ENCODE measurements at places on chromosomes 2 and 18.

- no peak for DNase-seq
Measured at GRCh38 chr2:62631160-62632085, 74.1 kb upstream of the EHBP1 start.

DNA sequence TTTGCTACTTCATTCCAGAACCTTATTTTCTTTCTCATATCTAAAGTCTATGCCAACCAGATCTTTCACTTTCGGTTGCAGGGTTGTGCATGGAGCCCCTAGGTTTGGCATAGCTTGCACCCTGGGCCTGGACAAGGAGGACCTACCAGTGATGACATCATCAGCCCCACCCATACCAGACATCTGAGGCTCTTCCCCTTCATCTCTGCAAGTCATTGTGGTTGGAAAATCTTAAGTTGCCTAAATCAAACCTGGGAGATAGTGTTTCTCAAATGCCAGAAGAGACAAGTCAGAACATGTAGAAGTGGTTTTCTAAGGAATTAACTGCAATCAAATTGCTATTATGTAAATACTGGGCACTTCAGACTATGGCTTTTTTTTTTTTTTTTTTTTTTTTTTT is 363.3 kb downstream of the ZNF516 start:
- no peak for DNase-seq

DNA sequence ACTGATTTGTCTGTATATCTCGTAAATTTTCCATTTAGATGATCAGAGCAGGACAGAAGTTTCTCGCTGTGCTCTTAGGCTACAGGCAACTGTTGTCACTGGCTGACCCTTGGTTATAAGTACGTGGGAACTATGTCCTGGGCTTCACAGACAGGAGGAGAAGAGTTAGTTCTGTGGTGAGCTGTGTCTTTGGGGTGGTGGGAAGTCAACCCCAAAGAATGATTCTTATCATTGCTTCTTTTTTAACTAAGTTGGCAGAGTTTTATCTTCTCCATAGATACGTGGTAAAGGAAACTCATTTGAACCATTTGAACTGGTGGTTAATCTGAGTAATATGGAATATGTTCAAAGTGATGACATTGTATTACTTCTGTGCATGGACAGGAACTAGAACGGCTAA is 230.6 kb upstream of the EPAS1 start:
- no peak for DNase-seq

DNA sequence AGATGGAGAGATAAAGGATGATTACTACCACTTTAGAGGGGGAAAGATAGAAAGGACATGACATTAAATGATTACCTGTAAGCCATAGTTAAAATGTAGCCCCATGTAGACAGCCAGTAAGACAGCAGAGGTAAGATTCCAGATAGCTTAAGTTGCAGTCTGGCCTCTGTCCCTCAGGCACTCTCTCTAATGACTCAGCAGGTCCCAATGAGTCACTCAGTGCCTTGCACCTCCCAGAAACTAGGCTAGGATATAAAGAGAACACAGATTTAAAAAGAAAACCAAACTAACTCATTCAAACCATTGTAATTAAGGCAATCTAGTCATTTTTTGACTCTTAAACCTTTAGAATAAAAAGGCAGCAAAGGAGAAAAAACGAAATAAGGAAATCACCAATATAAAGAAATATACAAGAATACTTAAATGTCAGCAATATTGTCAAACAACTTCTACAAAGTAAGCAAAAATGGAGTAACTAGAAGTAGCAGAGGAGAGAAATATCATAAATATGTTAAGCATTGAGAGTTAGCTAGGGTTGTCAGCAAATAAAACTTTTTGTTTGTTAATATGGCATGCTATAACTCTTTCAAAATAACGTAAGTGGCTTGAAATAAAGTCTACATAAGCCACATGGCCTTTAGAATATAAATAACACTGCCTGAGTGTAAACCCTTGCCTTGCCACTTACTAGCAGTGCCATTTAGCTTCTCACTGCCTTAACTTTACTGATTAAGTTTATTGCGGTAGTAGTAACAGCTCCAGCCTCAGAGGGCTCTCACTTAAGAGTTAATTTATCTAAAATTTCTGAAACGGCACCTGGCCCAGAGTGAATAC is 48.5 kb downstream of the SOCS6 start:
- no peak for DNase-seq

- no peak for DNase-seq
Measured at GRCh38 chr2:50443288-50443687, 588.6 kb downstream of the NRXN1 start.

- DNase-seq = no peak
Measured at GRCh38 chr2:211846036-211846400, 692.6 kb downstream of the ERBB4 start.

GRCh38 chr2:152479282-152479681 is 144.3 kb downstream of the FMNL2 start:
- DNase-seq = no peak

DNA sequence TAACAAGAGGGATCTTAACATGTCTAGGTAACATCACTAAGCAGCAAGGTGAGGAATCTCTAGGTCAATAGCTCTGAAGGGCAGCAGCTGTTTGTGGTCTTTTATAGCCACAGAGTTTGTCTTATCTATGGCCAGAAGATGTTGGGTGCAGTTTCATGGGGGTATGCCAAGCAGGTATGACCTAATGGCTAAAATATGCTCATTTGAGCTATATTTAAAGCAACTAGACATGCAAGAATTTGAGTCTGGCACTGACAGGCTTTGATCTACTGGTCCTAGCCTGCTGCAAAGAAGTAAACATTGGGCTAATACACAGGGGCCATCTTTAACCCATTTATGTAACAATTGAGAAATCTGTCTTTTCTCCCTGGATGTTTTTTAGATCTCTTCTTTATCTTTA is 13.9 kb upstream of the UGP2 start:
- no peak for DNase-seq

DNA sequence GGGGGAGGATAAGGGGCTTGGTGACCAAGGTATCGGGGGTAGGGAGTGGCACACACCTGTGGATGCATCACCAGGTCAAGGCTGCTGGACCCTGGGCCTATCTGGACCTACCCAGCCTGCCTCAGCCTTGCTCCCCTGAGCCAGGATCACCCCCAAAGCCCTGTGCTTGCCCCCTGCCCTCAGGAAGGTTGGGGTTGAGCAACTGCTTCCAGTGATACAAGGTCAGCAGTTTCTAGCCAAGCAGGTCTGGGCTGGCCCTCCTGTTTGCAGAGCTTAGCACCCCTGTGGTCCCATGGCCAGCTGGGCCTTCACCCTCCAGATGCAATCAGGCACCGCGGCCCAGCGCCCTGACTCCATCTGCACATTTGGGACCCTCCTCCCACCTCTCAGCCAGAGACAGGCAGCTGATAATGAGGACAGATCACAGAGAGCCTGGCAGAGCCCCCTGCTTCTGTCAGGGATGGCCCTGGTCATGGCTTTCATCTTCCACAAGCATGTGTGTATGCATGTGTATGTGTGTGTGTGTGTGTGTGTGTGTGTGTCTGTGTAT is 154.6 kb downstream of the TFCP2L1 start:
- no peak for DNase-seq

DNA sequence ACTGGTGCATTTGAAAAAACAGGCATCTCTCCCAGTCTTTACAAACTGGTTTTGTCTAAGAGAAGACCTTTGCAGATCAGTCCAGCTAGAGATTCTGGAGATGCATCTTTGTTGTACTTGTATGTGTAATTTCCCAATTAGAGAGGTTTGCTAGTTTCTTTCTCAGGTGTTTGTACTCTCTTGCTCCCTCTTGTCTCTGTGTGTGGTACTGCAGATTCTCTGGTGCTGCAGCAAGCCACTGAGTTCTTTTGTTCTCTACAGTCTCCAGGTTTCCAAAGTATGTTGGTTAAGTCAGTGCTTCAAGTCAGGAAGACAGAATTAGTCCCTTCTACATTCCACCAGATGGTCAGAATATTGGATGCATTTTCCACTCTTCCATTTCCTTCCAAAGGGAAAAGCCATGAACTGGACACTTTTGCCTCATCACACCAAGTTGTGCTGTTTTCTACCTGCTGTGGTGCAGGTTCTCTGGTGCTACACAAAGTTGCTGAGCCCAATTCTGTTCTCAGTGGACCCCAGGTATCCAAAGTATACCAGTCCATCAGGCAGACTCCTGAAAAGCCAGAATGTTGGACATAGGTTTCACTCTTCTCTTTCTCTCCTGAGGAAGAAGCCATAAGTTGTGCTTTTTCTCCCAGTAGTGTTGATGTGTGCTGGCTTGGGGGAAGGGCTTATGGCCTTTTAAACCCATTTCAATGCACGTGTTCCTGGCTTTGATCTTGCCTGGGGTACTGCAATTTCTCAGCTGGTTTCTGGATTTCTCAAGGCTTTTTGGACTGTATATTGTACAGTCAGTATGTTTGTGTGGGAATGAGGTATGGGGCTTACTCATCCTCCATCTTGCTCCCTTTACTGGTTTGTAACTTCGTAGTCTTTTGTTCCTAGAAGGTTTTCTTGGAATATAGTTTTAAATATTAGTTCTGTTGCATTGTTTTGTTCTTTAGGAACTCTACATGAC is 29.8 kb downstream of the EPC2 start:
- DNase-seq = peak; percentile 44

DNA sequence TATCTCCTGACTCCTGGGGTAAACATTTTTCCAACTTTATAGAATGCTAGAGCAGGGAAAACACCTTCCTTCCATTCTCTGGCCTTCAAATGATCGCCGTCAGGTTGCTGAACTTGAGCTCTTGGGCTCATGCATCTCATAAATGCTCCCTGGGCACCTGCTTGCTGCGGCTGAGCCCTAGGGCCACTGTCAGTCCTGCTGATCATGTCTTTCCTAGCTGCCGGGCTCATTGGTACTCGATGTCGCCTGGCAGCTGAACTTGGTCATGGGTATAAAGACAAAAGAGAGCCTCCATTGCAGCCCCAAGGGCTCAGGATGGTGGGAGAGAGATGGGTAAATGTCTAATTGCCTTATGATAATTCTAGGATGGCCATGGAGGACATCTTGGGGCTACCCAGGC is 80.6 kb downstream of the HS1BP3 start:
- no peak for DNase-seq

DNA sequence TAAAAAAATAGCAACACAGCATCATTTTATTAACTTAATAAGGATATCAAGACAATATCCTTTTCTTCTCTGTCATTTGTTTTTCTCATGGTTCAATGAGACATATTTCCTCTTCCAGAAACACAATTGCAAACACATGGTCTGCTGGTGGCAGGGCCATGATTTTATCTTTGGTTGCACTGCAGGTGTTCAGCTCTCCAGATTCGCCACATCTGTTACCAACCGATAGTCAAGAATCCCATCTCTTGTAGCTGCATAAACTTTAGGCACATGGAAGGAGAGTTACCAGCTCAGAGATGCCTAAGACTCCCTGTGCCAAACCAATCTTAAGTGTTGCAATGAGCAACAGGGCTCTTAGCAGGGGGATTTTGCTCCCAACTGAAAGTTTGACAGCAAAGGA is 1303.2 kb upstream of the CELF4 start:
- no peak for DNase-seq

DNA sequence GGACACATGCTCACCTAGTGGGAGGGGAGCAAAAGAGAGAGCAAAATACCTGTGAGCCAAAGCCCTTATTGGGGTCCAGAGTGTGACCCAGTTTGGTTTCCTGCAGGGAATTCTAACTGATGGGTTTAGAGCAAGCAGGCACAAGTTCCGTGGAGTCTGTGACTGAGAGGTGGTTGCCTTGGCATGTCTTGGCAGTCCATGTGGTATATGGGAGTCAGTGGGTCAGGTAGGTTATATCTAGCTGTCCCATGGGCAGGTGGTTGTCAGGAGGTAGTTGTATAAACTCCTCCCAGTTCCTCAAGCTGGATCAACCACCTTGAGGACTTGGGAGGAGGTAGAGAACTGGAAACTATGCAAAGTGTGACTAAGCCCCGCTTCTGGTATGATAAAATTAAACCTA is 452.8 kb upstream of the VWC2L start:
- DNase-seq = no peak

DNA sequence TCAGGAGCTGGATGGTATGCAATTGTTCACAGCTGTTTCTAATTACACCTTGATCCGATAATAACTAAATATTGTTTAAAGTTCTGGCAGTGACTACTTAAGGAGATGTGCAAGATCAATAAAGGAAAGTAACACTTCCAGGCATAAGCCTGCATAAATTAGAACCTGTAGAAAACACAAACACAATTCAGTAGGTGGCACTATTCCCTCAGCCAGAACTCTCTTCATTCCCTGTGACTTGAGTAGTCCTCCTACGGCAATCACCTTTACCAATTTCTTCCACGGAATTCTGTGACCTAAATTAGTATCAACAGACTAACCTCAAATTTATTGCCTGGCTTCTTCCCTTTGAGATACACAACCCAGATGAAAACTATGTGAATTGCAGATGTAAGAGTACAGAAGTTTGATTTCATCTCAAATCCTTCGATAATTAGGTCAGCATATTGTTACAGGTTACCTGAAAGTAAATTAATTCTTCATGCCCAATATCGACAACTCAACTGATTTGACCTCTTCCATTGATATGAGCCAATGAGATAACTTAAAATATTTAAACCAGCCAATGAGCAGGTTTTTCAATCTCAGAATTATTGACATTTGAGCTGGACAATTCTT is 137.8 kb downstream of the PID1 start:
- DNase-seq = peak; percentile 58

GRCh38 chr2:1747065-1747941 is 3.0 kb upstream of the PXDN start:
- no peak for DNase-seq

DNA sequence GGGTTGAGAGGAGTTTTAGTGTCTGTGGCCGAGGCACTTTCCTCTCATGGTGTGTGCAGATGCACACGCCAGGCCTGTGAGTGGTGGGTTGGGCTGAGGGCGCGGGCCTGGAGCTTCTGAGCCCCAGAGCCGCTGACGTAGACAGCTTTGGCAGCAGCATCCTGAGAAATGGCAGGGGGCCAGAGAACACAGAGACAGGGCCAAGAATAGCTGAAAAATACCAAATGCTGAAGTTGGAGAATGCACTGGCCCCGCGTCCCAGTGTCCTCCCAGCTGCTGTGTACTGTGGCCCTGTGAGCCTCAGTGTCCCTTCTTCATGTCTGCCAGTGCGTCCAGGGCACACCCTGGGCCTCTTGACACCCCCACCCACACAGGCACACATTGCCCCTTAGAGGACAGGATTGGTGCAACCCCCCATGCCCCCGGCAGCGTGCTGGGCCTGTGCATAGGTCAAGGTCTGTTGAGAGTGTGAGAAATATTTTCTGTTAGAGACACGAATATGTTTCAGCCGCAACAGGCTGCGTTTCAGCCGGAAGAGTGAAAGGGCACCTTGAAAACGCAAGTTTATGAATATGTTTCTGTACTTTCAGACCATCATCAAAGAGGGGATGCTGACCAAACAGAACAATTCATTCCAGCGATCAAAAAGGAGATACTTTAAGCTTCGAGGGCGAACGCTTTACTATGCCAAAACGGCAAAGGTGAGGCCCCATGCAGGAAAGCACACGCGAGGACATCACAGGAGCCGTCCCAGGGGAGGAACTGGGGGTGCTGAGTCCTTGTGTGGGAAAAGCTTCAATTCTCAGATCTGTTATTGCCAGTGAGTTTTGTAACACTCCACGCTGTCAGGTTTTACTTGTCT is 33.6 kb downstream of the DGKD start:
- peak; percentile 92 for DNase-seq

GRCh38 chr2:237508361-237508760 is 21.3 kb downstream of the MLPH start:
- DNase-seq = no peak

- peak; percentile 80 for DNase-seq
Measured at GRCh38 chr2:50207881-50208280, 824.1 kb downstream of the NRXN1 start.
